Omental fat pad (tissue), 4 donors: ENCODE measurements at places on chromosomes 13 and 19.

DNA sequence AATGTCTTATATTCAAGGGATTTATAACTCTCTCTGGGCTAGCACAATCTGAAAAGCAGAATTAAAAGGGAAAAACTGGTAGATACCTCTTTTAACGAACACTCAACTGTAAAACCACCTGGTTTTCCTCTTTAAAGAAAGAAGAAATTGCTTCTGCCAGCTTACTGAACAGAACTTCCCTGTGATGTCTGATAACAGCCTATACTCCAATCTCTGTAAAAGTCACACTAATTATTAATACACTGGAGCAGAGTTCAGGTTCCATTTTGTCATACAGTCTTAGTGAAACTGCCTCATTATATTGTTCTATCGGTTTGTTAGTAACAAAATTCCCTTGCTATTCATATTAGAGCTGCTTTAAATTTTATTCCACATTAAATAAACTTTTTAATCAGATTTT, 251.0 kb upstream of the STARD13 start:
- DNase-seq, result no peak

DNA sequence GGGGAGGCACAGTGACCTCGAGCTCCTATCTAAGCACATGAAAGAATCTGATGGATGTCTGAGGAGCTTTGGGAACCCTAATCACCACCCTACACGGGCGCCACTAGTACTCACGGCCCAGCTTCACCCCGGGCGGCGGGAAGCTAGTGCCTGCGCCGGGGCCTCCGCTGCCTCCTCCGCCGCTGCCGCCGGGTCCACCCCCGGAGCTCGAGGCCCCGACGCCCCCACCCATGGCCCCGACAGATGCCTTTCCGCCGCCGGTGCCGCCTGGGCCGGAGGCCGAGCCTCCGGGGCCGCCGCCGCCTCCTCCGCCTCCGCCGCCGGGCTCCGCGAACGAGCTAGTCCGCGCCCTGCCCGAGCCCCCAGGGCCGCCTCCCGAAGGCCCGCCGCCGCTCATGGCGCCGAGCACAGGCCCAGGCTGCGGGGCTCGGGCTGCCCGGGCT, 312 bp downstream of the GSK3A start:
- DNase-seq, result no peak

DNA sequence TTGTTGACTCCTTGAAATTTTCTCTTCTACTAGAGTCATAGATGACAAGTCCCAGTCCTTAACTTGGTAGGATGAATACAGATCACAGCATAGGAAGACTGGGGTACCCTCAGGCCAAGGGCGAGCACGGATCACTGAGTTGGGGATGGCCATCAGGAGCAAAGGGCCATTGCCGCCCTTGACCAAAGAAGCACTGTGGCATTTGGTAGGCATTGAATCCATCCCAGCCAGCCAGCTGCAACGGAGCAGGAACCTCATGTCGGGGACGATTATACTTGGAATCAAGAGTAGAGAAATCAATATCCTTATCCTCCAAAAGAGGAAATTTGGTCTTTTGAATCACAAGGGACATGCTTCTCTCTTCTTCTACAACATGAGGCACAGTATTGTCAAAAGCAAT, 50.1 kb upstream of the ZNF573 start:
- DNase-seq, result no peak

DNA sequence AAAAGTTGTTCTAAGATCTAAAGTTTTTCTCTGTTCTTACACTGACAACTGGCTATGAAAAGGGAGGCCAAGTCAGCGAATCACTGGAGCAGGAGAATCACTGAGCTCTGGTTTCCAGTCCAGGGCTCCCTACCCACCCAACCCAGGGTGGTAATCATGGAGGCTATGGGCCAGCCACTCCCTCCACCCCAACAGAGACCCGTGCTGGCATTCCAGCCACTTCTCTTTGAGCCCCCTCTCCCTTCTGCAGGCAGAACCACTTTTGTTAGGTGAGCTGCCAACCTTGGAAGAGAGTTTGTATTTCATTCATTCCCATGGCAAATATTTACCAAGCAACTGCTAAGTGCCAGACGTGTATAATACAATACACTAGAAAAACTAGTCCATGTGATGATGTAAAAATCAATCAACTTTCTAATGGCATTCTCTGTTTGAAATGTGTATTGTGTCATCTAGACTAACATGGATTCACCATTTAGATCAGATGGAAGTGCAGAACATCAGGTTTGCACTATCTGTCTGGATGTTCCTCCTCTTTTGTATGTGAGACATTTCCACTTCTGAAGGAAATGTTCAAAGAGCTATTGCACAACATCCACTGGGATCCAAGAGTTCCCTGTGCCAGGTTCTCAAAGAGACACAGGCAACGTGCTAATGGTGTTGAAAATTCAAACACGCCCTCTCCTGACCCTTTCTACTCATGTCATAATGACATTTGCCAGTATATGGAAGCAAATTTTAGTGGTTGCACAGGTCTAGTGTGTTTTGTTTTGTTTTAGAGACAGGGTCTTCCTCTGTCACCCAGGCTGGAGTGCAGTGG, 5.3 kb downstream of the MLNR start:
- DNase-seq, result no peak

GRCh38 chr13:20983386-20983785, 78.0 kb downstream of the LATS2 start:
- DNase-seq, result no peak

- no peak for DNase-seq
These were observed 41.7 kb upstream of the VSTM2B start for GRCh38 chr19:29483944-29484581.

DNA sequence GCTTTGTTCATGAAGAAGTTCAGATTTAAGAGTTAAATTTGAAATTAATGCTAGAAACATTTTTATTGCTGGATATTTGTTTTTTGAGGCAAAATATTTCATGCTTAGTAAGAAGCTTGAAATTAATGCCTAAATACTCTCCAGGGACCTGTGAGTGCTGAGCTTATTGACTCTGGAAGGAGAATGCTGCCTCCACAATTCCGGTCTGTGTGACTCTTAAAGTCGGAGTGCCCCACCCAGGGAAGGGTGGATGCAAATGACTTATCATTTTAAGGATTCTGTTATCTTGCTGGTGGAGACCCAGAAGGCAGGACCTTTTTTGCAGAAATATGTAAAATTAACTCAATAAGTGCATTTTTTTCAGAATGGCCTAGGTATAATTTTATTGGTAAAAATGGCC, 143.8 kb upstream of the RXFP2 start:
- no peak for DNase-seq

- no peak for DNase-seq
These were observed 90.9 kb downstream of the GJA3 start for GRCh38 chr13:20069956-20070355.

DNA sequence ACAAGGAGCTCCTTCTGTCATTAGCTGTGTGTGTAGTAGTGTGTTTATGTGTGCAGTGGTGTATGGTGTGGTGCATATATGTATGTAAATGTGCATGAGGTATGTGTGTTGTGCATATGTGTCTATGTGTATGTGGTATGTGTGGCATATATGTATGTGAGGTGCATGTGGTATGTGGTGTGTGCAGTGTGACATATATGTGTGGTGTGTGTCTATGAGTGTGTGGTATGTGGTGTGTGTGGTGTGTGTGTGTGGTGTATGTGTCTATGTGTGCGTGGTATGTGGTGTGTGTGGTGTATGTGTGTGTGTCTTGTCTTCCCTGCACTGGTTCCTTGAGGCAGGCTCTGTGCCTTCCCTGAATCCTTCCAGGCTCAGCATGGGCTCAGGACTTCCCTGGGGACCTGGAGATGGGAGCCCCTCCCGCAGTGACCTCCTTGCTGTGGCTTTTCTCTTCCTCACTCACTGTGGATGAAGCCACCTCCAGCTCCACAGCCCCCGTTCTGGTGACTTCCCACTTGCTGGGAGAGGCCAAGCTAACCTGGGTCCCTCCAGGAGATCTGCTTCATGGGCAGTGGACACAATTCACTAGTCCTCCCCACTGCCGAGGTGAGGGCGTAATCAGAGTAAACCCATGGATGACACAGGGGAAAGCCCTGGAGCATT, 64.2 kb downstream of the CCDC70 start:
- no peak for DNase-seq

GRCh38 chr13:95091755-95092154, 209.5 kb downstream of the ABCC4 start:
- no peak for DNase-seq

GRCh38 chr19:17686023-17686521, 2.1 kb downstream of the UNC13A start:
- DNase-seq, result no peak

GRCh38 chr13:105370011-105370650, 1165.3 kb downstream of the EFNB2 start:
- DNase-seq, result no peak

- DNase-seq, result no peak
These were observed 120.1 kb downstream of the PAN3 start for GRCh38 chr13:28258417-28258816.

DNA sequence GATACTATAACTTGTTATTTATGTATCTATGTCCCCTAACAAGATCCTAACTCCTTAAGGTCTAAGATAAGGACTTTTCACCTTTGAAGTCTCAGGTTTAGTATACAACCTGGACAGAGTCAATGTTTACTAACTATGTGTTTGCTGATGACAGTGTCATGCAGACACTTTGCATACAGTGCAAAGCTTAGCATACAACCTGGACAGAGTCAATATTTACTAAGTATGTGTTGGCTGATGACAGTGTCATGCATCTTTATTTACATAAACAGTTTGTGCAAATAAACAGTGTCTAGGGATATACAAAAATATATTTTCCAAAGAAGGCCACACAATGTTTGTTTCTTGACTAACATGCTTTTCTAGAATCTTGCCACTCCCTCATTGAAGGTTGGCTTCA, 34.7 kb downstream of the DCT start:
- no peak for DNase-seq

GRCh38 chr13:90891329-90891728, 456.2 kb upstream of the MIR17HG start:
- DNase-seq, result no peak

DNA sequence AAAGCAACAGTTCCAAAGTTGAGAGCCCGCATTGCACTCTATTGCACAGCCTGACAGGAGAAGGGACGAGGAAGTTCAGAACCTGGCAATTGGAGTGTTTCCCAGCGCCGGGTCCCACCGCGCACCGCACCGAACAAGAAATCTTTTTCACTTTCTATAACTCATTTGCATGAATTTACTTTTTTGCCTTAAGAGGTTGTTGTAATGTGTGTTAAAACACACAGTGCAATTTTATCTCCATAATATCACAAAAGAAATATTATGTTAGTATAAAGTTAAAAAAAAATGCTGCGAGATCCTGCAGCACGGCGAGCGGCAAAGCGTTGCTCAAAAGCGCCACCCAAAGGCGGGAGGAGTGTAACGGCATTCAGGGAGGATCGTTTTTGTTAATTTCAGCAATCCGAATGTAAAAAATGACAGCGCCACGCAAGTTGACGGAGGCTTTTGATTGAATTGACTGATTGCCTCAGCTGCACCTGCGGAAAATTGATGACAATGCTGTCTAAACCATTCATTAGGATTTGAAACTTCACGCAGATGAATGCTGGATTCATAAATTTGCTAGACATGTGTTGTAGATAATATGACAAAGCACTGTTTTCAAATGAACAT, 303.6 kb upstream of the ZNF507 start:
- DNase-seq, result no peak
